Stimulated activated effector memory CD8-positive, alpha-beta T cell treated with anti-CD3 and anti-CD28 coated beads, Interleukin-12 subunit alpha, Interleukin-12 subunit beta, amount 100 ng/mL, for 72 hours (primary cell): ENCODE measurements at places on chromosomes 2 and 18.

DNA sequence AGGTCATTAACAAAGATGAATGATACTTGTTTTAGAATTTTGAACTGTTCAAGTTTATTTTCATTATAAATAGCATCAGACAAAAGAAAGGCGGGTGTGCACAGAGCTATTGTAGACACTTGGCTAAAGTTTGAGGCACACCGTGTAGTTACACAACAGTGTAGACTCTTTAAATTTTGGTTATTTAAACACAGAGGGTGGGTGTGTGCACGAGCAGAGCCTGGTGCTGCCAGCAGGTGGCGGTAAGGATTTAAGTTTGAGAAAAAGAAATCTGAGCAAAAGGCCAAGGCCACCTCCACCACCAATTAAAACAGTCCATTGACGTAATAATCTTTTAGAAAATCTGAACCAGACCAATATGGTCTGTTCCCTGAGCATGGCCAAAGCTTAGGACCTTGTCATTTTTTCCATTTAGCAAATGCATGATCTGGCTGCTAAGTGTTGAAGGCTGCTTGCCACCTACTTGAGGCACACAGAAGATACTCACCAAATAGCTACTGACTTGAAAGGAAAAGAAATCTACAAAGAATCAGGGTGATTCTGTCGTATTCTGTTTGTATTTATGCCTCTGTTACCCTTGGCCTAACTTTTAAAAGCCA, 14.3 kb downstream of the COPS7B start:
- peak; percentile 65 for DNase-seq

GRCh38 chr2:60764736-60765534, 8.9 kb downstream of the PAPOLG start:
- no peak for DNase-seq

DNA sequence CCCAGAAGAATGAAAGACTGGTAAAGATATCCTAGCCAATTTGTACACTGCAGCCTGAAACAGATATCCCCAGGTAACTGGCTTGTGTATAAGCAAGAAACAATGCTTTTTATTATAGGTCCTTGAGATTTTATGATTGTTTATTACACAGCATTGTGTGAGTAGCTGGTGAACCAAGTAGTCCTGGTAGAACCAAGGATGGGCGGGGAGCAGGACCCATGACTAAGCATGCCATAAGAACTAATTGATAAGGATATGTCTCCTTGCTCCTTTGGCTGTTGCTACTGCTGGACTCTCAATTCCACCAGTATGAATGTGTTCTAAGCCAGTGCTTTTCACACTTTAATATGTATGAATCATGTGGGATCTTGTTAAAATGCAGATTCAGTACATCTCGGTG, 12.3 kb upstream of the ALMS1 start:
- DNase-seq, result no peak

DNA sequence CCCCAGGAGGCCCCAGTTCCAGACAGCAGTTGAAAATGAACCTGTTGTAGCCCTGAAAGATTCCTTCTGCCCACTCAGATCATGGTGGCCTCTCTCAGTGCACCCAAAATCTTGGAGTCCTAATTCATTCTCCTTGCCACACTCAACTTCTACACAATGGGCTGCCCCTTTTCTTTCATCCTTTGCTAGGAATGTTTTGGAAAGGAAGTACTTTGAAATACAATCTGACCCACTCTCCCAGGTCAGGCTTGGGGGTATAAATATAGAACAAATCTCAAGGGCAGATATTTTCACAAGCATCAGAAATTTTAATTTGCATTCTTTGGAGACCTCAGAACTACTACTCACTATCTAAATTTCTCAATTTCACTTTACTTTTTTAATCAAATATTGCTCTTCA, 103.2 kb upstream of the SH3BP4 start:
- no peak for DNase-seq

- no peak for DNase-seq
Measured at GRCh38 chr18:63138436-63139340, 180.9 kb downstream of the BCL2 start.

DNA sequence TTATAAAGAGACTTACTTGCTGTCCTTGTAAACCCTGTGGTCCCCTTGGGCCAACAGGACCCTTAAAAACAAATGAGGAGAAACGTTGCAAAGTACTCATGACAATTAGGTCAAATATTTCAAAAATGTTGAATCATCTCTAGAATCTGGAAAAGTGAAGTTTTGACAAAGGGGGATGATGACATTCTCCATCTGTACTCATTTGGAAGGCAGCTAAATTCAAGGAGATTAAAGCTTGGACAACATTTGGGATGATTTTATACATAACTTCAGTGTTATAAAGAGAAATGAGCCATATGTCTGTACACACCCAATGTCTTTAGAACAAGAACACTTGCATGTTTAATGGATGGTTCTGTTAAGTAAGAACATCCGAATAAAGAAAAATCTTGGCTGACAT, 92.9 kb downstream of the COL5A2 start:
- no peak for DNase-seq

- DNase-seq, result no peak
Measured at GRCh38 chr2:224513991-224514390, 71.2 kb downstream of the CUL3 start.

DNA sequence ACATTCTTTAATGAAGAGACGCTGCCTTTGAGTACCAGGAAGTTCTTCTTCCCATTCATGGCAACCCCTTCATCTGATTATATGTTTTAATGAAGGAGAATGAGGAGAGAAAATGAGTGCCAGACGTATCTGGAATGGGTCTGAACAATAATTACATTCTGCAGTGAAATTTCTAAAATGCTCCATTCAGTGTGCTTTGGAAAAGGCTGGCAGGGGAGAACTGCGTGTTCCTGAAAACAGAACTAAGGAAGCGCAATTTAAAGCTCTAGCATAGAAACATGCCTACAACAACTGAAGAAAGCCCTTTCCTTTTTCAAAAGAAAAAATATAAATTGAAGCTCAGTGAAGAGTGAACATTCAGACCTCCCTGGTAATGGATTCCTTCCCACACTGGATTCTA, 58.8 kb downstream of the BOD1L2 start:
- no peak for DNase-seq

DNA sequence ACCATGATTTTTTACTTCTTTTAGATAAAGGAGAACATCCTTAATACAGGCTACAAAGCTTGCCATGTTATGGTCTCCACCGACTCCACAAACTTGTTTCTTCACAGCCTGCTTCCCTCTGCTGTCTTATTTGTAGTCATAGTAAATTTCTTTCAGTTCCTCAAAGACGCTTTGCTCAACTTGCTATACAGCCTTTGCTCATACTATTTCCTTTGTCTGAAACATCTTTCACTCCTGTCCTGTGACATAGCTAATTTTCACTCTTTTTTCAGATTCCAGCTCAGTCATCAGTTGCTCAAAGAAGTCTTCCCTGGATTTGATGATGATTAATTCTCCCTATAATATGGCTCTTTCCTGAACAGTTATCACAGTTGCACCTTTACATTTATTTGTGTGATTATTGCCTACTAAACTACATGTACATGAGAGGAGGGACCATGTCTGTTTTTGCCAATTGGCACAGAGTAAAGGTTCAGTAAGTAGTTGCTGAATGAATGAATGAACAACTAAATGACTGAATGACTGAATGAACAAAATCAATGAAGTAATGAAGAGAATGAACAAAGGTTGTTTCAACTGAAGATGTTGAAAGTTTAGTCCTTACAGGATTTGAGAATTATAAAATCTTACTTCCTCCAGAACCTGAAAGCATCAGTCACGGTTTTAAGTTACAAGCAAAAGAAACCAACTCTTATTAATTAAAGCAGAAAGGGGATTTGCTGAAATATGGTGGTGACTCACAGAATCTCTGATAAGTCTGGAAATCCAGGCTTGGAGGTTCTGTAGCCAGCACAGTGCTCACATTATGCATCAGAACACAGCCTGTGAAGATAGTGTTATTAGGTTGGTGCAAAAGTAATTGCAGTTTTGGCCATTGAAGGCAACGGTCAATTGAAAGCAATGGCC, 186.4 kb upstream of the FAM98A start:
- DNase-seq, result no peak

- no peak for DNase-seq
Measured at GRCh38 chr18:75612456-75612855, 185.0 kb upstream of the SMIM21 start.

DNA sequence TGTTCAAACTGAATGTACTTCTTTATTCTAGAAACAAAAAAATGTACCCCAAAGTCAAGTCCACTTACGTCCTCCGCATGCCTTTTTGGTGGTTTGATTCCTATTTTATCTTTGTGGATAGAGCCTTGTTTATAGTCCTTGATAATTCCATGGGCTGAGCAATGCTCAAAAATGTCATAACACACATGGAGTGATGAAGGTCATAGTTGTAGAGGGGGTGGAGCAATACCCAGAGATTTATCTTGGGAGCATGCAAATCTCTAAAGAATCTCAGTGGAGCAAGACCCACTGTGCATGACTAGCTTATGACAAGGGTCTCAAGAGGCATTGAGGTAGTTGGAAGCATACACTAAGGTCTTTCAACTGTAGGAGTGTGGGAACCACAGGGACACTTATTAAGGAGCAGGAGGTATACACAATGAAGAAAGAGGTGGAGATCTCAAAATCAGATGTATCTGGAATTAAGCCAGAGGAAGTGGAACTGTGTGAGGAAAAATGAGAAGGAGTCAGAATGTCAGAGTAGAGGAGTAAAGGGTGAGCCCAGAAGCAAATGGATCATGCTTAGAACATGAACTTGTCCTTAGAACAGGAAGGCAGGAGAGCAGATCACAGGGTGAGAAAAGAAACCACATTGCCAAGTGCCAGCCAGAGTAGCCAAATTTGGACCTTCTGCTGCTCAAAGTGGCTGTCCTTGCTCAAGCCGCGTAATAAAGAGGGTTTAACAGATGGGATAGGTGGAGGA, 68.1 kb upstream of the STK39 start:
- no peak for DNase-seq

DNA sequence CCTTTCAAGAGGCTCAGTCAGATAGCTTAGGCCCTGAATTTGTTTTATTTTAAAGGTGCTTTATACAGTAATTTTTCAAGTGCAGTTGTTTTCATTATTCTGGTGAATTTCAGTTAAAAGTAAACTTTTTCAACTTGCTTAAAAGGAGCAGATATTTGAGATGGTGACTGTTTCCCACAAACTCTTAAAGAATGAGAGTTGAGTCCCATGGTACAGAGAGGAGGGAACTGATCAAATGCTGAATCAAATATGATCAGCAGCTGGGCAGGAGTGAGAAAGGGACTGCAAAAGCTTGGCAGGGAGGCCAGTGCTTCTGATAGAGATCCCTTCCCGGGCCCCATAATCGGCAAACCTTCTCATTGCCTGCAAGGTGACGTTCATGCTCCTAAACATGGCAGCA, 91.2 kb downstream of the KCNS3 start:
- no peak for DNase-seq

GRCh38 chr2:80299661-80300060, 4.9 kb downstream of the LRRTM1 start:
- DNase-seq, result no peak

DNA sequence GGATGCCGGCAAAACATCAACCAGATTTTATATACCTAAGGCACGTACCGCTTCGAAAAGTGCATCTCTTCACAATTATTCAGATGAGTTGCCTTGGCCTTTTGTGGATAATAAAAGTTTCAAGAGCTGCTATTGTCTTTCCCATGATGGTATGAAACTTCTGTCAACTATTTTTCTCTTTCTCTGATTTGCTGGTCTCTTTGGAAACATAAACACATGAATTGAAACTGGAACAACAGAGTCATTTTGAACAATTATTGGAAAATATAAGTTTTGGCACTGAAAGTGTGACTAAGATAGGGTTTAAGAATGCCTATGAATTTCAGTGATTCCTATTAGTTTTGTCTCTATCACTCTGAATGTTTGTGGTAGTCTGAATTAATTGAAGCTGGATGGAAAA, 109.9 kb downstream of the DPP4 start:
- no peak for DNase-seq

DNA sequence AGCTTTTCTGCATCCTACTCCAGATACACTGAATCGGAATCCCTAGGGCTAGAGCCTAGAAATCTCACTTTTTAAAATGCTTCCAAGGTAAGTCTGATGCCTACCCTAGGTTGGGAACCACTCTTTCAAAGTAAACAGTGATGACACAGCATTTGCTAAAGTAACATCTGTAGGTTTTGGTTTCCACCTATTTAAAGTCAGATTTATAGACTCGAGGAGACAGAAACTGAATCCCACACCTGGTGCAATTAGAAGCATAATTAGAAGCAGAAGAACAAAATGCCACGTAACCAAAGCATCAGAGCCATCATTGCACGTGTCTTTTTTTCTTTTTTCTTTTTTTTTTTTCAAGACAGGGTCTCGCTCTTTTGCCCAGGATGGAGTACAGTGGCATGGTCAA, 40.9 kb downstream of the PDK1 start:
- no peak for DNase-seq

DNA sequence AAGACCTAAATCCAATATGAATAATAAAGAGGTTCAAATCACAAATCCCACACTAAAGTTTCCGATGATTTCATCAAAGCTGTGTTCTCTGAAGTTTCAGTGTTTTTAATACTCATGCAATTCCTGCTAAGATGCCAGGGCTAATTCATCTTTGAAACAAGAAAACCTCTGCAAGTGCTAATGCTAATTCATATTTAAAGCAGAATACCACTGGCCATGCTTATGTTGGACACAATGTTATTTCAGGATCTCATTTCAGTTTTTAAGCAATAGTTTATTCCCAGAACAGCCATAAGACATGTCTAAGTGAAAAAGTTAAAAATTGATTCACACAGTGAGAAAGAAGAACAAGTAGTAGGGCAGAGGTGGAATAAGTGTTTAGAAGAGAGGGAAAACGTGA, 62.8 kb downstream of the GRB14 start:
- no peak for DNase-seq

GRCh38 chr2:54629914-54630857, 93.3 kb upstream of the EML6 start:
- DNase-seq, result no peak

- no peak for DNase-seq
Measured at GRCh38 chr18:57542126-57542525, 44.4 kb downstream of the FECH start.
